ENCODE measurements at places on chromosomes 2 and 18.

DNA sequence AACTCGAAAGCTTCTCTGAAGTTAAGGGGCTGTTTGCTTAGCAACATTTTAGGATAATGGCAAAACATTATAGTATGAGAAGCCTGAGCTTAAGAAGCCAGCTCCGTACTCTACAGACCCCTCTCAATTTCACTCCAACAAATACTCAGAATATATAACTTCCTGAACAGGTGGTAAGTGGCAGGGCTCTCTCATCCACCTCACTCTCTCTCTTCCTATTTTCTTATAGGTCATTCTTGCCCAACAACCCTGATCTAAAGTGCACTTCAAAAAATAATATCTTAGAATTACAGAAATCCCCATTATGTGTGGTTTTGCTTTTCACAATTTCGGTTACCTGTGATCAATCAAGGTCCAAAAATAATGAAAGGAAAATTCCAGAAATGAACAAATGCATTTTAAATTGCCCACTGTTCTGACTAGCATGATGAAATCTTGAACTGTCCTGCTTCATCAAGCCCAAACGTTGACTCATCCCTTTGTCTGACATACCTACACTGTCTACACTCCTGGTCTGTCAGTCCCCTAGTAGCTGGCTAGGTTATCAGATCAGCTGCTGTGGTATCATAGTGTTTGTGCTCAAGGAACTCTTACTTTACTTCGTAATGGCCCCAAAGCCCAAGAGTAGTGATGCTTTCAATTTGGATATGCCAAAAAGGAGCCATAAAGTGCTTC lies 122.8 kb upstream of the COL5A2 start:
- DNase-seq: no peak

DNA sequence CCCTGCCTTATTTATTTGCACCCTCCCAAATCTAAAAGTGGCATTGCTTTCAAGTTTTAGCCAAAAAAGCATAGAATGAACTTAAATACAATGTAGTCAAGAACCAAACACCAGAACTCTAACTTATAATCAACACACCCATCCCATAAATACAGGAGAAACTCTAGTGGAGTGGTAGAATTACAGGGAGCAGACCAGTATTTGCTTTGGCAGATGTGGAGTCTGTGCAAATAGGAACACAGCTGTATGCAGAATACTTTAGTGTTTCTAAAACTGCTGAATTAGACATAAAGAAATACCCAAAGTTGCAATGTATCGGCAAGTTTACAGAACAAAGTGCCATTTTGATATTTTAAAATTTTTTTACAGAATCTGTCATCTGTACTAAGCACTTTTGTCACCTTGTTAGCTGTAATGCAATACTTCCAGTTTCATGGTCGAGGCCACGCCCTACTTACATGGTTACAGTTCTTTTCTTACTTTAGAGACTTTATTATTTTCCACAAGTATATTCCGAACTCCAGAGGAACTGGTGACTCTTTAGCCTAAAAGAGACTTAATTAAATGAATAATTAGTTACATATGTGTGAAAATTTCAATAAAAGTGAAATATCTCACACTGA lies 23.7 kb upstream of the COL5A2 start:
- no peak for DNase-seq

GRCh38 chr2:121505005-121505404 lies 25.7 kb upstream of the RNU4ATAC start:
- no peak for DNase-seq

DNA sequence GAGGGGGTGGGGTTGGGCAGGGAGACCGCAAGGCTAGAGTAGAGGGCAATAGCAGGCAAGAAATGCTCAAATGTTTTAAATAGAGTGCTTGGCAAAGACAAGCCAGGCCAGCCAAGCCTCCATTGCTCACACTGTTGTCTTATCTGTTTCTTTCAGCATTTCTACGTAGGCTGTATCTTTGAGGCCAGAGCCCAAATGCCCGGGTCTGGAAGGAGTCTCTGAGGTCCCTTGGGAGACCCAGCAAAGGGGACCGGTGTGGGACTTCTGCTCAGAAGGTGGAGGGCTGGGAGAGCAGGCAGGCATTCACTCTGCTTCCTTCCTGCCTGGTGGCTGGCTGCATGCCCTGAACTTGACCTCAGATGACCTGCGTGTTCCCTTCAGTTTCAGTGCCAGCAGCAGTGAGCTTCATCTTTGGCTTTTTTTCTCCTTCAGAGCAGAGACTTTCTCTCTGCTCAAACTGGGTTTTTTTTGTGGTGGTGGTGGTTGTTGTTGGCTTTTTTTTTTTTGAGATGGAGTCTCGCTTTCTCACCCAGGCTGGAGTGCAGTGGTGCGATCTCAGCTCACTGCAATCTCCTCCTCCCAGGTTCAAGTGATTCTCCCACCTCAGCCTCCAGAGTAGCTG lies 13.7 kb upstream of the TET3 start:
- DNase-seq: peak; percentile 45

DNA sequence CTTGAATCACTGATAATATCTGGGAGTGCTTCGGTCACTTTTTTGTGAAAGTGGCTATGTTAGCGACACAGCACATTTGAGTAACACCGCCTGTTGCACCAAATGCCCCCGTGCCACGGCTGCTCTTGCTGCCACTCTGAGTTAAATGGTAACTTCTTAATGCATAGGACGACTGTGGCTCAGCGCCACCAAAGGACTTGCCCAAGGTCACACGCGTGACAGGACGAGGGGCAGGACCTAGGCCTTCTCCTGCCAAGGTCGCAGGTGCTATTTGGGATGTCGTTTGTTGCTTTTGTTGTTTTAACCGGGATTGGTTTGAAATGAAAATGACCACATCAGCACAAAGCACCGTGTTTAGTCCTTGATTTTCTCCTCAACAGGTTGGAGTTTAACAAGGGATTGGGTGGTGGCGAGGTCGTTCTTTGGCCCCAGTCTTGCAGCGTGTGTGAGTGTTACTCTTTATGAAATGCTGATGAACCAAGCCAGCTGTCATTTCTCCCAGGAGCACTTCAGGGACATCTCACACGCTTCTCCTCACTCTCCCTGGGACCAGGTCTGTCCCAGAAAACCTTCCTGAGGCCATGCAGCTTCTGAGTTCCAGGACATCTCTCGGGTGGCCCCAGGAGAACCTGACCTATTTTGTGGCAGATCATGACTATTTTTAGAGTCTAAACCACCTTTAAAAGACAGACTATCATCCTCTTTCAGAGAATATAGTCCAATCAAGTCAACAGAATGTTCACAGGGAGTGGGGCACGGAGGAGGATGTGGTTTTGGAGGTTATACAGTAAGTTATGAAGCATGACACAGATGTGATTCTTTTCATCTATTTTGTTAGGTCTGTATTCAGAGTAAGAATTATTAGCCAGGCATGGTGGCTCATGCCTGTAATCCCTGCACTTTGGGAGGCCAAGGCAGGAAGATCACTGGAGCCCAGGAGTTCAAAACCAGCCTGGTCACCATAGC lies 49.9 kb downstream of the MTCL1 start:
- DNase-seq: no peak
